Naive thymus-derived CD8-positive, alpha-beta T cell (primary cell): ENCODE measurements at places on chromosomes 13 and 19.

DNA sequence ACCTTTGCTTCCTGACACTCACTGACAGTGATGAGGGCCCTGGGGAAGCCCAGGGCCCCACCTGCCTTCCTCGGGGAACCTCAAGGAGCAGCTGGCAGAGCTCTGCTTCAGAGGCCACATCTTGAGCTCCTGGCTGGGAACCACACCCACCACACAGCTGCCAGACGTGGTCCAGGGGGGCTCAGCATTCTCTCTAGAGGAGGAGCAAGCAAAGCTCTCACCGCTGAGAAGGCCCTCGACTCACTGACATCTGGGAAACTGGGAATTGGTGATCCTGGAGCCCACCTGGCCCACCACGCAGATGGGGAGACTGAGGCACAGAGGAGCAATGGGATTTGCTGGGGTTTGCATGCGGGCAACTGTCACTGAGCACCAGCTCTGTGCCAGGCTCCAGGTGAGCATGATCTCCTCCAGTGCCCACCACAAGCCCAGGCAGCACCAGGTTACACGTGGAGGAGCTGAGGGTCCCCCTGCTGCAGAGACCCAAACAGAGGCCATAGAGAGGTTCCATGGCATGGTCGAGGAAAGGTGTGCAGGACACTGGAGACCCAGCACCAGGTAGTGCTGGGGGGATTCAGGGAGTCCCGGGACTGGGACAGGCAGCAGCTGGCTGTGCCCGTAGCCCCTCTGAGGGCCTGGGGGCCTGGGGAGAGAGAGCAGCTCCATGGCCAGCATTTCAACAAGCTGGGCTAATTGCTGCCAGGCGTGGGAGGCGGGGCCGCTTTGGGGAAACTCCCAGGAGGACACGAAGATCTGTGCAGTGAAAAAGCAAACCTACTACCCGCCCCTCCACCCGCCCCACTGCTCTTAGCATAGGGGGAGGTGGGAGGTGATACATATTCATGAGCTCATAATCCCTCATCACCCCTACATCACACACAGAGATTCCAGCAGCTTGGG lies 33.4 kb downstream of the PEPD start:
- no peak for DNase-seq

GRCh38 chr19:11061952-11062351 lies 27.3 kb upstream of the LDLR start:
- DNase-seq: no peak

DNA sequence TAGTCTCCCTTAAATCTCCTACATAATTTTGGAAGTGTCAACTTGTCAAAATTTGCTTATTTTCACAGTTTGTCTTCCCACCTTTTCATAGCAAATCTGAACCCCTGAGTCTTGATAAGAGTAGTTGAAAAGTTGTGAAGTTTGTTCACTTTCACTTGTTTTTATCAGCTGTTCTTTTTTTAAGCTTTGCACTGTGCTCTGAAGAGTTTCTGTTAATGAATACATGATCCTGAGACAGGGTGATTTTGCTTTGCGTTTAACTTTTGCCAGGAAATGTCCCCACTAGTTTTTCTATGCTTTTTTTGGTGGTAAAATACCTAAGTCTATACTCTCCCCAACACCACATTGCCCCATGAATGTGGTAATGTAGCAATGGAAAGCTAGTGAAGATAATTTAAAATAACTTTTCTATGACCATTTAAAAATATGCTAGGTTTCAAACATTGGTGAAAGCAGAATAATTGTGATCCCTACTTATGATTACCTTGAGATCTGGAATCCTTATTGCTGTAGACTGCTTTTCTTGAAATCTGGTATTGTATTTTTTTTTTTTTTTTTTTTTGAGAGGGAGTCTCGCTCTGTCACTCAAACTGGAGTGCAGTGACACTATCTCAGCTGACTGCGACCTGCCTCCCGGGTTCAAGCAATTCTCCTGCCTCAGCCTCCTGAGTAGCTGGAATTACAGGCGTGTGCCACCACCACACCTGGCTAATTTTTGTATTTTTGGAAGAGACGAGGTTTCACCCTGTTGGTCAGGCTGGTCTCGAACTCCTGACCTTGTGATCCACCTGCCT lies 5.4 kb downstream of the NUP58 start:
- DNase-seq: no peak

GRCh38 chr19:58559275-58560006 lies 1.0 kb upstream of the UBE2M start:
- no peak for DNase-seq

GRCh38 chr13:48446464-48446863 lies 33.6 kb upstream of the LPAR6 start:
- DNase-seq: no peak

GRCh38 chr19:19120308-19121231 lies 17.7 kb downstream of the TMEM161A start:
- DNase-seq: no peak

GRCh38 chr19:42279902-42280814 lies 11.1 kb downstream of the CIC start:
- DNase-seq: peak; percentile 76

DNA sequence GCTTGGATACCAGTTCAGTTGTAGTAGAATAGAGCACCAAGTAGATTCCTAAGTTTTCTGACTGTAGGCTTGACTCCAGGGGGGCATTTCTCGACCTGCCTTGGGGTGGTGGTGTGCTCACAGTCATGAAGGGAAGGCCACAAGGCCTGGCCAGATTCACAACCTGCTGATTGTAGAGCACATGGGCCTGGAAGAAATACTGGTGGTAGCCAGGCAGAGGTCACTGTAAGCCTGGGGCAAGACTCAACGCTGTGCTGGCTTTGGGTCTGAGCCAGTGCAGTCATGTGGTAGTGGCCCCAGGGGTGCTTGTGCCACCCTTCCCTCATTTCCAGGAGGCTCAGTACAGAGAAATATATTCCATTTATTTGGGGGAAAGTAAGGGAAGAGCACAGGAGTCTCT lies 832.3 kb upstream of the SLC10A2 start:
- DNase-seq: no peak

- DNase-seq: no peak
These were observed 4.0 kb upstream of the HOOK2 start for GRCh38 chr19:12779162-12779993.

- DNase-seq: no peak
These were observed 15.1 kb downstream of the CCDC97 start for GRCh38 chr19:41324921-41325639.

- no peak for DNase-seq
These were observed 14.5 kb downstream of the FCGBP start for GRCh38 chr19:39919976-39920375.

- peak; percentile 65 for DNase-seq
These were observed 23.7 kb upstream of the GPR18 start for GRCh38 chr13:99281811-99282263.

DNA sequence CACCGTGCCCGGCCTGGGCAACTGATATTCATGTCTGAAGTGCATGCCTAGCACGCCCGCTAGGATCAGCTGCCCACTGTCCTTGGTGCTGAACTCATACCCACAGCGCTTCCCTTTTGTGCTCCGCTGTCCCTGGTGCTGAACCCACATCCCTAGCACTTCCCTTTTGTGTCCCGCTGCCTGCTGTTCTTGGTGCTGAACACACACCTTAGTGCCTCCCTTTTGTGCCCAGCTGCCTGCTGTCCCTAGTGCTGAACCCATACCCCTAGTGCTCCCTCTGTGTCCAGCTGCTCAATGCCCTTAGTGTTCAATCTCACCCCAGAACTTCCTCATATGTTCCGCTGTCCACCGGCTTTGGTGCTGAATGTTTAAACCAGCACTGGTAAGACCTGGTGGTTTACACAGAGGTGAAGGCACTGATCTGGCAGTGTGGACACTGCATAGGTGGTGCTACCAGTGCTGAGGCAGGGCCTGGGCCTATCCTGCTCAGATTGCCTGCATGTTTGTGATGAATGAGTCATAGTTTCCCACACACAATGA lies 26.3 kb upstream of the SIGLEC11 start:
- DNase-seq: peak; percentile 78

DNA sequence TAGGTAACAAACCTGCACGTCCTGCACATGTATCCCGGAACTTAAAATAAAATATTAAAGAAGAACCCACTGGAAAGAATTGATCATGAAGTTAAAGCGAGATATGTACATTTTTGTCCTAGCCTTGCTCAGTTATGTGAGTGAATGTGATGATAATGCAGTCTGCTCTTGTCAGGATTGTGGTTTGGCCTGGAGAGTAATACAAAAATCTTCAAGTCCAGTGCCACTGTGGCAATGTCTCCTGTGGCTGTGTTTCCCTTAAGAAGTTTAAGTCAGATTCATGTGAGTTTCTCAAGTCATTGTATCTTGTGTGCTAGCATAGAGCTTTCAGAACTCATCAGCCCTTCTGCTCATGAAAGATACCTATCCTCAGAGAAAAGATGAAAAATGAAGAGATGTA lies 18.0 kb upstream of the ITGBL1 start:
- no peak for DNase-seq

DNA sequence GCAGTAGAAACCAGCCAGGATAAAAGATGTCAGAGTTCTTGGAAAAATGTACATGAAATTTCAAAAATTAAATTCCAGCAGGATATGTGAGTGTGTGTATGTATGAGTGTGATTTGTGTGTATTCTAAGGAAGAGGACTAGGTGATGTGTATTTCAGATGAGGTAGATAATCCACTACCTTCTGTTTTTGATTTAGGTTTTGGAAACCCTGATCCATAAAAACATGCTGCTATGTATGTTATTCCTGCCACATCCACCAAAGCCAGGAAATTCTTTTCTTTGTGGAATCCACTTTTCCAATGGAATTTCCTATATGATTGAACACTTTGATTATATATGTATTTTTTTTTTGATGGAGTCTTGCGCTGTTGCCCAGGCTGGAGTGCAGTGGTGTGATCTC lies 276.9 kb downstream of the UQCRFS1 start:
- no peak for DNase-seq

GRCh38 chr19:49559928-49560327 lies 20.4 kb downstream of the NOSIP start:
- peak; percentile 26 for DNase-seq

- no peak for DNase-seq
These were observed 73.0 kb downstream of the CYSLTR2 start for GRCh38 chr13:48726711-48727110.

GRCh38 chr13:40077396-40078027 lies 422.1 kb downstream of the COG6 start:
- DNase-seq: no peak

- peak; percentile 65 for DNase-seq
These were observed 880 bp downstream of the SWSAP1 start for GRCh38 chr19:11375143-11375948.

GRCh38 chr19:17255150-17255621 lies 9.4 kb downstream of the USHBP1 start:
- DNase-seq: no peak

DNA sequence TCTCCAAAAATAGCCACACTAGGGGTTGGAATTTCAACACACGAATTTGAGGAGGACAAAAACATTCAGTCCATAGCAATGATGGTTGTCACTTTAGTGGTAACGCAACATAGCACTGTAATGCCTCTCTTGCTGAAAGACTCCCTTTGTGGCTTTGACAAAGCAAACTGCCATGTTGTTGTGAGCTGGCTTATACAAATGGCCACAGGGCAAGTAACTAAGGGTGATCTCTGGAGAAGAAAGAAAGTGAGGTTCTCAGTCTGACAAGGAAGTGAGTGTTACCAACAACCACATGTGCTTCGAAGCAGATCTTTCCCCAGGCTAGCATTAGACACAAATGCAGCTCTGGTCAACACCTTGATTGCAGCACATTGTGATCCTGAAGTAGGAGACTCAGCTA lies 79.1 kb upstream of the PCDH17 start:
- DNase-seq: no peak

DNA sequence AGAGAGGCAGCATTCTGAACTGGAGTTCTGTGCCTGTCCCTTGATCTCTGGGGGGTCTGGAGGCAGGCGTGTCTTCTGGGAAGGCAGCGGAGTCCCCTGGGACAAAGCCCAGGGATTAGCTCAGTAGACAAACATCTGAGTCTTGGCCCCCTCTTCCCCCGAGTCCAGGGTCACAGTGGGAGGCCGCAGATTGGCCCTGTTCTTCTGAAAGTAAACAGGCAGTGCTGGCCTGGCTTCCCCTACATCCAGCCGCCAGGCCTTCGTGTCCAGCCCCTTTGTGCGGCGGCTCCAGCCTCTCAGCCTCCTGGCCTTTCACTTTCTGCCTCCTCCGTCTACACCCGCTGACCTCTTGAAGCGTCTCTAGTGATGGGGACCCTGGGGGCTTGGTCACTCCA lies 989 bp downstream of the NFILZ start:
- DNase-seq: no peak

DNA sequence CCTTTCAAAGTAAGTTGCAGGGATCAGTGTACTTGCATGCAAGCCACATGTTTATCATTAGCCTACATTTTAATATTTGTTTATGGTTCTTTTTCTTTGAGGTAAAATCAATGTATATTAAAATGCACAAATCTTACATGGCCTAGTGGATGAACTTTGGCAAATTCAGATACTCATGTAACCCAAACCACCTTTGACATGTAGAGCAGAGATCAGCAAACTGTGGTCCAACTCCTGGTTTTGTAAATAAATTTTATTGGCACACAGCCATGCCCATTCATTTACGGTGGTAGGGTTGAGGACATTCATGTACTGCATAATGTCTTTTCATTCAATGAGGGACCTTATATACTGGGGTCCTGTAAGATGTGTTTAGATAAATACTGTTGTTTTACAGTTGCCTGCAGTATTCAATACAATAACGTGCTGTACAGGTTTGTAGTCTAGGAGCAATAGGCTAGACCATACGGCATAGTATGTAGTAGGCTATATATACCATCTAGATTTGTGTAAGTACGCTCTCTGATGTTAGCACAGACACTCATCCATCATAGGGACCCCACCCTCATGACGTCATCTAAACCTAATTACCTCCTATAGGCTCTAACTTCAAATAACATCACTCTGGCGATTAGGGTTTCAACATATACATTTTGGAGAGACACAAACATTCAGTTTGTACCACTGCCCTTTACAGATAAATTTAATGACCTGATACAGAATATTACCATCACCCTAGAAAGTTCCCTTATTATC lies 5.7 kb downstream of the NDFIP2 start:
- DNase-seq: no peak

DNA sequence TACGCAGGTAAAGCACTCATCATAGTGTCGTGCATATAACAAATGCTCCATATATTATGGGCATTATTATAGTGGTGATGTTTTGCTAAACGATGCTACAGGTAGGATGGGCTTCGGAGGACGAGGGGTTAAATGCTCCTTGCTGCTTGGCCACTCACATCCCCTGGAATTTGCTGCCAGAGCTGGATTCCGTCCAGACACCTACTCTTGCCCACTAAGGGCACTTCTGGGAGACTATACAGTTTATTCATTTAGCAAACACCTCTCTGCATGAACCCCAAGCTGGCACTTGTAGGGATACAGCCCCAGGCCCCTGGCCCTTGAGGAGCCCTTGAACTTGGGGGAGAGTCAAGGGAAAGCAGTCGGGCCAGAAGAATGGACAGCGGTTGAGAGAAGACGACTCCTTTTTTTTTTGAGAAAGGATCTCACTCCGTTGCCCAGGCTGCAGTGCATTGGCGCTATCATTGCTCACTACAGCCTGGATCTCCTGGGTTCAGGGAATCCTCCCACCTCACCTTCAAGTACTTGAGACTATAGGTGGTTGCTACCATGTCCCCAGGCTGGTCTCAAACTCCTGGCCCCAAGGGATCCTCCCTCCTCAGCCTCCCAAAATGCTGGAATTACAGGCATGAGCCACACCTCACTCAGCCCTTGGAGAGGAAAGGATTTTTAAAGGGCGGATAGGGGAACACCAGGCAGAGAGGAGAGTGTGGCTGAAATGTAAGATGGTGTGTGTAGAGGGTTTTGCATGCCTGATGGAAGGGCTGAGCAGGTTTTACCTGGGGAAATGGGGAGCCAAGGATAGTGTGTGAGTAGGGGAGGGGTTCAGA lies 1.1 kb upstream of the MRPL34 start:
- DNase-seq: no peak
